CD4-positive, alpha-beta T cell treated with Interleukin-17A for 4 hours (primary cell): ENCODE measurements at places on chromosomes 1 and 21.

GRCh38 chr1:202438393-202439174, 90.1 kb downstream of the PPP1R12B start:
- no peak for DNase-seq

GRCh38 chr1:65825741-65826140, 33.0 kb downstream of the PDE4B start:
- no peak for DNase-seq

DNA sequence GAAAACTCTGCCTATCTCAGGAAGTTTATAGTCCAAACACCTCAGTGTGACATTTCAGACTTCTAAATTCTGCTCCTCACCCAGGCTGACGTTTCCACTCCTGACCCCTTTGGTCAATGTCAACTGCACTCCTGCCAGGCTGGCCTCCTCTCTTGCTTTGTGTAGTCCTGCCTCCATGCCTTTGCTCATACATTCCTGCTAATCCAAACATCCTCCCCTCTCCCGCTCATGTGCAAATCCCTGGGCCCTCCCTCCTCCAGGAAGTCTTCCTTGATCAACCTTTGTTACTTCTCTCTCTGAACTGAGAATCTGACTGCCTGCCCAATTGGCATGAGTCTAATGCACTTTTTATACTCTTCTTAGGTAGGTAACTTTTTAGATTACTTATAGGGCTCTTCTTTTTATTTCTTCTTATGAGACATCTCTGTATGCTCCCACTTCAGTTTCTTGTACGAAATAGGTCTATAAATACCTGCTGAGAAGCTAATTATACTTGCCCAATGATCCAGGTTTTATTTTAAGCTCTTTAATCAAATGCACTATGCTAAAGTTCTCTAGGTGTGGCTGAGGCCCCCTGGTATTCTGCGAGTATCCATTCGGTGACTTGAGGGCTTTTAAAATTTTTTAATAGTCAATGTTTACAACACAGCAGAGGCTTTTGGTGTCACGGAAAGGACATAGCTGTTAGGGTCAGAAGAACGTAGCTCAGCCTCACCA, 128.1 kb downstream of the PLXNA2 start:
- DNase-seq = no peak

DNA sequence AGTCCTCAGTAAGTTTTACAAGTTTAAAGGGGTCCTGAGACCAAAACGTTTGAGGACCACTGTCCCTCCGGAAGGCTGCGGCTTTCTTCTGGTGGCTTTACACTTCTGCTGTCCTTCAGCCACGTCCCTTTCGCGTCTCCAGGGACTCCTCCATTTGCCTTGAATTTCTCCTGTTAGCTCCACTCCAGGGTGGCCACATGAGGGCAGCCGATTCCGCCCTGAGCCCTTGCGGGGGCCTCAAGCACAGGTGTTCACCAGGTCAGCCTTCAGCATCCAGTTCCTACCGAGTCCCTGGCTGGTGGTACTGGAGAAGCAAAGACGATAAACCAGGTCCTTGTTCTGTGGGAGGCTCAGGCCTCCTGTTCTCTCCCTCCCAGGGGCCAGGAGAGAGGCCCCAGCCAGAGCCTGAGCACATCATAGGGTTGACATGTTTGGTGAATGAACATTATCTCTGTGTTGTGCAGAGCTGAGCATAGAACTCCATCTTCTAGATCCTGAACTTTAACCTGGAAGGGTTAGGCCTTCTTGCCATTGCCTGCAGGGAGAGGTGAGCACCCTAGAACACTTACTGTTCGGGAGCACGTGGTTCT, 27.4 kb upstream of the COQ8A start:
- peak; percentile 70 for DNase-seq

- no peak for DNase-seq
Observed at GRCh38 chr1:188433425-188433824, 1604.7 kb downstream of the PLA2G4A start.

GRCh38 chr1:155970531-155971167, 7.7 kb downstream of the ARHGEF2 start:
- DNase-seq = peak; percentile 58
